Inflammatory macrophage (primary cell): ENCODE measurements at places on chromosomes 3 and 15.
A peak's percentile ranks its signal among the peaks of the same experiment; 100 is the strongest.

DNA sequence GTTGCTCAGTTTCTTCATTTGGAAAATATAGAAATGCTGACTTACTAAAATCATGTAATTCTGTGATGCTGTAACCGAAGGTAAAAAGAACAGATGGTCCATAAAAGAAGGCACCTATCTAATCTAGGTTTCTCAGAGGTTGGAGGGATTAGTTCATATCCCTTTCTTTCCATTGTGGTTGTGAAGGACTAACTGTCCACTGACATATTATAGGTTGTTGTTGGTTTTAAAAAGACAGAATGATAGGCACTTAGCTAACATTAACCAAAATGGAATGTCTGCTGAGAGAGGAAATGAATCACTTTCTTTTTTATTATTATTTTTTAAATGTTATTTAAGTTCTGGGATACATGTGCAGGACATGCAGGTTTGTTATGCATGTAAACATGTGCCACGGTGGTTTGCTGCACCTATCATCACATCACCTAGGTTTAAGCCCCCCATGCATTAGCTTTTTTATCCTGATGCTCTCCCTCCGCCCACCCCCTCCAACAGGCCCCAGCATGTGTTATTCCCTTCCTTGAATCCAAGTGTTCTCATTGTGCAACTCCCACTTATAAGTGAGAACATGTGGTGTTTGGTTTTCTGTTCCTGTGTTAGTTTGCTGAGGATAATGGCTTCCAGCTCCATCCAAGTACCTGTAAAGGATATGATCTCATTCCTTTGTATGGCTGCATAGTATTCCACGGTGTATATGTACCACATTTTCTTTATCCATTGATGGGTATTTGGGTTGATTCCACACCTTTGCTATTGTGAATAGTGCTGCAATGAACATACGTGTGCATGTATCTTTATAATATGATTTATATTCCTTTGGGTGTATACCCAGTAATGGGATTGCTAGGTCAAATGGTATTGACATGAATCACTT, 45.8 kb downstream of the ALDH1A2 start:
- DNase-seq: no peak

DNA sequence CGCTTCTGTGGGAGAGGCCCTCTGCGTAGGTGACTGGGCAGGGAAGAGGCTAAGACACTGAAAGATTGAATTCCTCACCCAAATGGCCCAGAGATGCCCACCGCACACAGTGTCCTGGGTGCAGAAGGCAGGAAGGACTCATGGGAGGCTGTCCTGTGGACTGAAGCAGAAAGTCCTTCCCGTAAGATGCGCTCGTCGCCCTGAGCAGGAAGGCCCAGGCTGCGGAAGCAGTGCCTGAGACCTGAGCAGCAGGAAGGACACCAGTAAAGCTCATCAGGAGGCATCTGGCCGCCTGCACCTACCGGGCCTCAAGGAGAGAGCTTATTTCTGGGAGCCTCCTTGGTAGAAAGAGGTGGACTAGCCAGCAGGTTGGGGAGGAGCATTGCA, 3.3 kb downstream of the PAK6 start:
- no peak for DNase-seq

- DNase-seq: no peak
Observed at GRCh38 chr15:88717382-88718031, 78.7 kb downstream of the ISG20 start.

- DNase-seq: peak; percentile 8
Observed at GRCh38 chr3:75337226-75337900, 326.8 kb upstream of the FRG2C start.

DNA sequence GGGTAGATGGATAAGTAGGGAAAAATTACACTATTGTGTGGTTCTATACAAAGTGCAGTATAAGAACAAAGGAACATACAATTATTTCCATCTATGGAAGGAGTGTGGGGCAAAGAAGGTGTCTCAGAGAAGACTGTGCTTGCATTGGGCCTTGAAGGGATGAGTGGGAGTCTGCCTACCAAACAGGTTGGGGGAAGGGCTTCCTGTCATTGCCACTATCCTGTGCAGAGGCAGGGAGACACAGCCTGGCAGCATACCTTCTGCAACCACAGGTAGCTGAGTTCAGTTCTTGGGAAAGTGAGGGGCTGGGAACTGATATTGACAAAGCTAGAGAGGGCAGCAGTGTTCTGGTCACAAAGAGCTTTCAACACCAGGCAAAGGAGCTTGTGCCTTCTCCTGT, 3.4 kb downstream of the TIMP4 start:
- DNase-seq: no peak

DNA sequence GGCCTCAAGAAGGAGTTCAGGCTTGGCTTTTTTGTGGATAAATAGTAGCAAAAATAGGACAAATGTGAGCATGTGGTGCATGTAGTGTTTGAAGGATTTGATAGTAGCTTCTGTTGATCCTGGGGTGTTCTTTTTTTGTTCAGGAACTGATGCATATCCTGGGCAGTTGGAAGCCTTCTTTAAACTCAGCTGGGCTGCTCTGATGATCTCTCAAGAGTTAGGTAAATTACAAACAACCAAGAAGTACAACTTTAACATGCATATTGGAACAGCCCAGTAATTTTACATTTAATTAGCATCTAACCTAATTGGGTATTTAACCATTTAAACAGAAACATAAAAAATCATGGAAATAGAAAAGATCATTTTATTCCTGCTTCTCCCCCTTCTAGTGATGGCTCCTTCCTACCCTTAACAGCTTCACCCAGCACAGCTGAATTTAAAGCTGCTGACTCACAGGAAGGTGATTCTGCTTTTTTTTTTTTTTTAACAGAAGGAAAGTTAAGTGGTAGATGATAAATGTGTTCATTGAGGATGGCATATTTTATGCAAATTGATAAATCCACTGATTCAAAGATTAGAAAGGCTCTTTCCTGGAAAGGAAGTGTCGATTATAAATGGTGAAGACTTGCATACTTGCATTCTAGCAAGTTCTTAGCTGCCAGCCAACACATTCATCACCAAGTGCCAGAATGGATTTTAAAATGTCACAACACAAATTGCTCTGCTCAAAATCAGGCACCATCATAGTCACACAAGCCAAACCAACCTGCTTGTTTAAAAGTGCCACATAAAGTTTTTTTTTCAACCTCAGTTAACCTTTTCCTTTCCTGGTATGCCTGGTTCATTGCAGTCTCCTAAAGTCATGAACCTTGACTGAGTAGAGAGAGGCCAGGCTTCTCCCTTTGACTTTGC, 20.0 kb downstream of the SLC35G2 start:
- DNase-seq: no peak

- peak; percentile 59 for DNase-seq
Observed at GRCh38 chr3:12722226-12722625, 36.8 kb downstream of the TMEM40 start.

DNA sequence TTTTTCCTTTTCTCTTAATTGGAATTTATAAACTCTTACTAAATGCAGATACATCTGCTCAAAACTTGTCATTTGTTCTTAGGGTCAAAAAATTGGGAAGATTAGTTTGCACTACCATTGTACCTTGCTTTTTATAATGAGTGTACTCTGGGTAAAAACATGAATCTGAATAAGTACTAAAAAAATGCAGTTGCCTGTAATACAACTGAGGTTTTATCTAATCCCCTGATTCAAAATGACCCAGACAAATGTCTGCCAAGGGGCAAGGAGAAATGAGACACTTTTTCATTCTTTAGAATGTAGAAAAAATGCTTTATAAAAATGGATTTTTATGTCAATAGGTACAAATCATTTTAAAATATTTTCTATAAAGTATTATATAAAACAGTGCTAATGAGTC, 42.4 kb downstream of the RASA2 start:
- no peak for DNase-seq

GRCh38 chr3:112847692-112848091, 1.0 kb upstream of the CD200R1L start:
- DNase-seq: no peak

DNA sequence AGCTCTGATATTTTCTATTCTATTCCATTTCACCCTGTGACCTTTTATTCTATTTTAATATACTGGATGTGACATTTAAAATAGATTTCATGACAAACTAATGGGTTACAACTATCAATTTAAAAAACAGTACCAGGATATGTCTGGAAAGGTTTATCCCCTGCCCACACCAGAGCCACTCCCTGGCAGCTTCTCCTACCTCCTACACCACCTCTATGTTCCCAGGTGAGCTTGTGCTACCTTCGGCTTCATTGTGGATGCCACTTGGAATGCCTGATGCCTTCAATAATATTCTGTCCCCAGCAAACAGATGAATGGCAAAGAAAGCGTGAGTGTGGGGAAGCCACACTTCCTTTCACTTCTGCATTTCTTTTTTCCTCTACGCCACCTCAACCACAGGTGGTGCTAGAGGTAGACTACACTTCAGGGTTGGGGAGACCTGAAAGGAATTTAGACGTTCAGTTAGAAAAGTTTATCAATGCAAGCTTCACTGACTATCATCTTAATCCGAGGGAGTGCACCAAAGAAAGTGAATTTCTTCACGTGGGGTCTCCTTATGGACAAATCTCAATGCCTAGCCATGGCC, 213.0 kb downstream of the SSR3 start:
- no peak for DNase-seq

DNA sequence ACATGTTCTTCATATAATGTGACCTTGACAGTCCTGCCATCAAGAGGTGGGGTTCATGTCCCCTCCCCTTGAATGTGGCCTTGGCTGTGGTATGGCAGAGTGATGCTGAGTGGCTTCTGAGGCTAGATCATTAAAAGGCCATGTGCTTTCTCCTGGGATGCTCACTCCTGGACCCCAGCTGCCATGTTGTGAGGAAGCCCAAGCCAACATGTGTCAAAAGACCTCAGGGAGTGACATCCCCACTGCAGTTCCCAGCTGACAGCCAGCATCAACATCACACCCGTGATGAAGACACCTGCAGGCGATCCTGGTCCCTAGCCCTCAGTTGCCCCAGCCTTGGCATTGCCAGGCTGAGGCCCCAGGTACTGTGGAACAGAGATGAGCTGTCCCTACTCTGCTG, 36.6 kb downstream of the EBLN2 start:
- no peak for DNase-seq

GRCh38 chr3:112489674-112490479, 9.4 kb downstream of the BTLA start:
- no peak for DNase-seq

- no peak for DNase-seq
Observed at GRCh38 chr3:16468336-16469098, 45.0 kb downstream of the RFTN1 start.

DNA sequence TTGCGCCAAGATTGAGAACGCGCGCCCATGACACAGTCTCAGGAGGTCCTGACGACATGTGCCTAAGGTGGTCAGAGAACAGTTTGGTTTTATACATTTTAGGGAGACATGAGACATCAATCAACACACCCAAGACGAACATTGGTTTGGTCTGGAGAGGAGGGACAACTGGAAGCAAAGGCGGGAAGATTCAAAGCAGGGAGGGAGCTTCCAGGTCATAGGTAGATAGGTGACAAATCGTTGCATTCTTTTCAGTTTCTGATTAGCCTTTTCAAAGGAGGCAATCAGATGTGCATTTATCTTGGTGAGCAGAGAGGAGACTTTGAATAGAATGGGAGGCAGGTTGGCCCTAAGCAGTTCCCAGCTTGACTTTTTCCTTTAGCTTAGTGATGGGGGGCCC, 828.4 kb upstream of the DPPA4 start:
- DNase-seq: no peak

DNA sequence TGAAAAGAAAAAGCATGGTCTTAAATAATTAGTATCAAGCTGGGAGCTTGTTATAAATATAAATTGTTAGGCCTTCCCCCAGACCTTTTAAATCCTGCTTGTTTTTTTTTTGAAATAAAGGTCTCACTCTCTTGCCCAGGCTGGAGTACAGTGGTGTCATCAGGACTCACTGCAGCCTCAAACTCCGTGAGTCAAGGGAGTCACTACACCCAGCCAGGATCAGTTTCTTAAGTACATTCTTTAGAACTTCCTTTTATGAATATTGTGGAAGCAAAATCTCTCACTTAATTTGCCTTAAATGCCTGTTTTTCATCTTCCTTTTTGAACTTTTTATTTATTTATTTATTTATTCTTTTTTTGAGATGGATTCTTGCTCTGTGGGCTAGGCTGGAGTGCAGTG, 20.8 kb upstream of the DENND4A start:
- DNase-seq: peak; percentile 64

GRCh38 chr15:48170981-48171380, 7.1 kb downstream of the MYEF2 start:
- DNase-seq: no peak

GRCh38 chr3:122078235-122078935, 23.2 kb downstream of the CD86 start:
- DNase-seq: no peak

DNA sequence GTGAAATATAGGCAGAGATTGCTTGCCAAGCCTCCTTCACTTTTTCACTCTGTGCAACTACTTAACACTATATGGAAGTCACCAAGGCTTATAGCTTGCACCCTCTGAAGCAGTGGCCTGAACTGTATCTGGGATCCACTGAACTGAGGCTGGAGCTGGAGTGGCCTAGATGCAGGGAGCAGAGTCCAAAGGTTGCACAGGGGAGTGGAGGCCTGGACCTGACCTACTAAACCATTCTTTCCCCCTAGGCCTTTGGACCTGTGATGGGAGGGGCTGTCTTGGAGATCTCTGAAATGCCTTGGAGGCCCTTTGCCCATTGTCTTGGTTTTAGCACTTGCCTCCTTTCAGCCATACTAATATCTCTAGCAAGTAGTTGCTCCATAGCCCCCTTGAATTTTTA, 57.5 kb downstream of the P2RY1 start:
- no peak for DNase-seq

DNA sequence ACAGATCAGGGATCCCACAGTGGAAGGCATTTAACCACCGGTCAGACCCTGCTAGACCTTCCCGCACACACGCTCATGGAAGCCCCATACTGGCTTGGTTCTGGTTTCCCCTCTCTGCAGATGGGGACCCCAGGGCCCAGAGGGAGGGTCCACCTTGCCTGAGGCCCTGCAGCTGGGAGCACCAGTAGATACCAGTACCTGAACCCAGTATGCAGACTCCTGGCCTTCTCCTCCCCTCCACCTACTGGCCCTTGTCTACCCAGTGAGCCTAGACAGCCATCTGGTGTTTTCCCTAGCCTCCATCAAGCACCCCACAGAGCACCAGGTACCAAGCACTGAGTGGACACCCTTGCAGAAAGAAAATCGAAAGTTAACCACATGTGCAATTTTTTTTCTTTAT, 65.1 kb downstream of the MEGF11 start:
- DNase-seq: no peak

GRCh38 chr3:122989856-122990575, 37.5 kb downstream of the SEMA5B start:
- DNase-seq: no peak

DNA sequence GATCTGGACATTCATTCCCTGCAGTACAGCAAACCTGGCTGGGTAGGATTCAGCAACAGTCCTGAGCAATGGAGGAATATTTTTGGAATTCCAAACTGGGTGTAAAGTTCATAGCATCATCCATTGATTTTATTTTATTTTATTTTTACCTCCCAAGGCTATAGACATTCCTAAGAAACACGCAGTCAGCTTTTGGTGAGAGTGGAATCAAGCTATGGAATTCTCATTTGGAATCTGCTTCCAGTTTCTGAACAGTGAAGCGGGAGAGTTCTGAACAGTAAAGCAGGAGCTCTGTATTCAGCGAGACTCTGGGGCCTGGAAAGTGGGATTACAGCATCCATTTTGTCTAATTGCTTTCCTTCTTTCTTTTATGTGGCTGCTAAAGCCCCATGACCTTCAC, 1.4 kb upstream of the PDZRN3 start:
- DNase-seq: no peak

- DNase-seq: no peak
Observed at GRCh38 chr3:130377960-130378676, 32.6 kb downstream of the COL6A5 start.
